IMR-90 (cell line): ENCODE measurements at places on chromosomes 5 and 9. TPM values are rescaled to one million over a fixed set of nuclear protein-coding genes. Genes with fewer than 3 reads are reported as not detected.

GRCh38 chr9:34010979-34011378, 37.7 kb downstream of the UBAP2 start:
- H3K36me3 ChIP-seq = peaks cover 20% of the 10 kb centered on the region
- no peaks in the 10 kb centered on the region for H3K27me3 ChIP-seq
- no peak overlapping the region for H3K4me3 ChIP-seq
- DNase-seq = no peak

Gene IFNA21
- not detected in 2 replicates for total RNA-seq

DNA sequence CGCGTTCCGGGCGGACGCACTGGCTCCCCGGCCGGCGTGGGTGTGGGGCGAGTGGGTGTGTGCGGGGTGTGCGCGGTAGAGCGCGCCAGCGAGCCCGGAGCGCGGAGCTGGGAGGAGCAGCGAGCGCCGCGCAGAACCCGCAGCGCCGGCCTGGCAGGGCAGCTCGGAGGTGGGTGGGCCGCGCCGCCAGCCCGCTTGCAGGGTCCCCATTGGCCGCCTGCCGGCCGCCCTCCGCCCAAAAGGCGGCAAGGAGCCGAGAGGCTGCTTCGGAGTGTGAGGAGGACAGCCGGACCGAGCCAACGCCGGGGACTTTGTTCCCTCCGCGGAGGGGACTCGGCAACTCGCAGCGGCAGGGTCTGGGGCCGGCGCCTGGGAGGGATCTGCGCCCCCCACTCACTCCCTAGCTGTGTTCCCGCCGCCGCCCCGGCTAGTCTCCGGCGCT, at the start of gene DAPK1:
Gene DAPK1, plus strand, starts transcription at position 264 of the 442 bp plus-strand sequence. CDS start 1,211 bp downstream, outside the sequence.
- H3K36me3 ChIP-seq = no peaks in the 10 kb centered on the region
- H3K4me3 ChIP-seq = peak within 1 kb of the TSS; percentile 34; the same call in 1 of the 2 replicates
- no peak for DNase-seq
- peaks cover 28% of the 10 kb centered on the region for H3K27me3 ChIP-seq

Gene SLC6A19
- total RNA-seq = not detected in 2 replicates

GRCh38 chr9:114385397-114386181, 2.2 kb downstream of the AKNA start:
- no peak overlapping the region for H3K4me3 ChIP-seq
- H3K27ac ChIP-seq = peak overlapping the region; percentile 24
- peaks cover 36% of the 10 kb centered on the region for H3K4me1 ChIP-seq
- no peaks in the 10 kb centered on the region for H3K27me3 ChIP-seq

GRCh38 chr5:155004138-155004744, 9.3 kb upstream of the KIF4B start:
- H3K36me3 ChIP-seq = no peaks in the 10 kb centered on the region
- no peak for DNase-seq
- no peaks in the 10 kb centered on the region for H3K4me1 ChIP-seq
- H3K27me3 ChIP-seq = no peaks in the 10 kb centered on the region

Gene SPINK1
- total RNA-seq = not detected in 2 replicates

DNA sequence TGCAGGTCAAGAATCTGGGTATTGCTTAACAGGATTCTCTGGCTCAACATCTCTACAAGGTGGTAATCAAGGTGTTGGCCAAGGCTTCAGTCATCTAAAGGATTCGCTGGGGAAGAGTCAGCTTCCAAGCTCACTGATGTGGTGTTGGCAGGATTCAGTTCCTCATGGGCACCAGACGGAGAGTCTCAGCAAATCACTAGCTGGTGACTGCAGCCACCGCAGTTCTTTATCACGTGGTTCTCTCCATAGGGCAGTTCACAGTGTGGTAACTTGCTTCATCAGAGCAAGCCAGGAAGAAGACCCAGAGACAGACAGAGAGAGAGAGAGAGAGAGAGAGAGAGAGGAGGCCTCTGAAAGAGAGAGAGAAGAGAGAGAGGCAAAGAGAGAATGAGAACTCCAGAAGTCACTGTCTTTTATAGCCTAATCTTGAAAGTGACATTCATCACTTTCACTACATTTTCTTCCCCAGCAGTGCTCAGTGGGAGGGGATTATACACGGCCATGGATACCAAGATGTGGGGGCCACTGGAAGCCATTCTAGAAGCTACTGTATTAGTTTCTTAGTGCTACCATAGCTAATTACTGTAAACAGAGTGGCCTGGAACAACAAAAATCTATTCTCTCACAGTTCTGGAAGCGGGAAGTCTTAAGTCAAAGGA, 109.2 kb upstream of the SMIM23 start:
- no peaks in the 10 kb centered on the region for H3K4me1 ChIP-seq
- H3K4me3 ChIP-seq = no peak overlapping the region
- DNase-seq = no peak
- H3K27me3 ChIP-seq = peaks cover 33% of the 10 kb centered on the region
- H3K27ac ChIP-seq = no peak overlapping the region

- no peak overlapping the region for H3K27ac ChIP-seq
- H3K4me1 ChIP-seq = peaks cover 13% of the 10 kb centered on the region
These were observed 16.4 kb downstream of the RAB14 start for GRCh38 chr9:121185178-121185745.

DNA sequence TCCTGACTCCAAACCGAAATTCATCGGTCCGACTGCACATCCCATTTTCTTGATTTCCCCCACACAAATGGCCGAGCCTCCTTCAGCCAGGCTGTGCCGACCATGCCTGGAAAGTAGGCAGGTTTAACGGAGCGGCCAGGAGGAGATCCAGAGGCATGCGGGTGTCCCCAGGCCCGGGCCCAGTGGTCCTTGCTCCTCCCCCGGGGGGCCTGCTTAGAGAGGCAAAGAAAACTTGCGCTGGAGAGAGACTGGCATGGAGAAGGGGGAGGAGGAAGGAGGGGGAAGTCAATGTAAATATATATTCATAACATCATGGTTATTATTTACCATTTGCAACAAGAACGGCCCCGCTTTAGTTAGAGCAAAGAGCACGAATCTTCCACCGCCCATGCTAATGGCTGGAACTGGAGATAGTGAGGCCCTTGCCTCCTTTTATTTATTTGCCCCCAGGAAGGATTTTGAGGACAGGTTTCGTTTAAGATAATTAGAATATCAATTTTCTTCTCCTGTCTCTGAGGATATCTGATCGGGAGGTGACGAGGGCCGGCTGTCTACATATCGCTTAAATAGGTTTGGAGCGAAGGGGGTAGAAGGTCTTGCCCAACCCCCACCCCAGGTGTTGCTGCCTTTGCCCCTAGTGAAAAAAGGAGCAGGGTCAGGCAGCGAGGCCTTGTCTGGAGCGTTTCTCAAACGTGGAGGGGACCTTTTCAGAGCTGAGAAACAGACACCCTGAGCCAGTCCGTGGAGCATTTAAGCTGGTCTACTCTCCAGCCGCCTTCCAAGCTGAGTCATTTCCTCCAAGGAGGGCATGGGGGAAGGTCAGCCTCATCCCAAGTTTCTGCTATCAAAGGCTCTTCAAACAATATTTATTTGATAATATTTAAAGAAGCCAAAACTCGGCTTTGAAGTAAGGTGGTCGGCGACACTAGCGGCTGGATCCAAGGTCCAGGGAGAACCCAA, 2.5 kb downstream of the BARHL1 start:
- H3K4me1 ChIP-seq = no peaks in the 10 kb centered on the region; the same call in 1 of the 2 replicates
- no peak overlapping the region for H3K4me3 ChIP-seq
- peak; percentile 33 for DNase-seq
- no peak overlapping the region for H3K27ac ChIP-seq

Gene RASGRF2
- 5.0 and 5.3 TPM in 2 replicates for total RNA-seq

- DNase-seq = peak; percentile 39
- H3K27me3 ChIP-seq = no peaks in the 10 kb centered on the region
- H3K36me3 ChIP-seq = no peaks in the 10 kb centered on the region
- peak overlapping the region; percentile 76; the same call in 1 of the 2 replicates for H3K27ac ChIP-seq
- no peaks in the 10 kb centered on the region for H3K4me1 ChIP-seq
These were observed 138.6 kb upstream of the SPEF2 start for GRCh38 chr5:35478856-35479682.

- H3K27me3 ChIP-seq = peaks cover 52% of the 10 kb centered on the region
- H3K4me3 ChIP-seq = no peak overlapping the region
- no peak overlapping the region for H3K27ac ChIP-seq
These were observed 31.0 kb upstream of the DENND1A start for GRCh38 chr9:123960965-123961364.

- no peaks in the 10 kb centered on the region for H3K27me3 ChIP-seq
- no peaks in the 10 kb centered on the region for H3K36me3 ChIP-seq
- H3K4me3 ChIP-seq = no peak overlapping the region
- H3K4me1 ChIP-seq = peaks cover 6% of the 10 kb centered on the region
- peak; percentile 65 for DNase-seq
These were observed 404.6 kb downstream of the CSNK1G3 start for GRCh38 chr5:123916345-123917121.

DNA sequence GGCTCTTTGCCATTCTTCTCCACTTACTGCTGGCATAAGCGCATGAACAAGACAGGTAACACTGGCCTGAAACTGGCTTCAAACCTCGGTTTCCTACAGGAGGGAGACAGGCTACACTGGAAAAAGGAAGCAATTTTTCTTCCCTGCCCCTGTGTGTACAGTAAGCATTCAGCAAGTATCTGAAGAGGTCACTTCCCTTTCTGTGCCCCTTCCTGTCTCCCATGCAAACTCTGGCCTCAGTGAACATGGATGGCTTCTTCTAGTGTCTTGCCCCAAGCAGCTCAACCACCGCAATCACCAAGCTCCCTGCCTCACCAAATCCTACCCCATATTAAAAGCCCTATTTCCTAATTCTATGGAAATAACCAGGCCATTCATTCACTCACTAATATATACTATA, 42.4 kb downstream of the SERINC5 start:
- 0 out of 2 replicates have a peak, but pooled peaks cover 2% of the 10 kb centered on the region for H3K4me1 ChIP-seq
- no peak overlapping the region for H3K27ac ChIP-seq
- H3K4me3 ChIP-seq = no peak overlapping the region
- H3K27me3 ChIP-seq = no peaks in the 10 kb centered on the region

- DNase-seq = peak; percentile 54
- H3K27me3 ChIP-seq = peaks cover 2% of the 10 kb centered on the region; the same call in 1 of the 2 replicates
- H3K4me1 ChIP-seq = no peaks in the 10 kb centered on the region
- no peaks in the 10 kb centered on the region for H3K36me3 ChIP-seq
- no peak overlapping the region for H3K4me3 ChIP-seq
These were observed 188.2 kb downstream of the CRB2 start for GRCh38 chr9:123544007-123544827.

DNA sequence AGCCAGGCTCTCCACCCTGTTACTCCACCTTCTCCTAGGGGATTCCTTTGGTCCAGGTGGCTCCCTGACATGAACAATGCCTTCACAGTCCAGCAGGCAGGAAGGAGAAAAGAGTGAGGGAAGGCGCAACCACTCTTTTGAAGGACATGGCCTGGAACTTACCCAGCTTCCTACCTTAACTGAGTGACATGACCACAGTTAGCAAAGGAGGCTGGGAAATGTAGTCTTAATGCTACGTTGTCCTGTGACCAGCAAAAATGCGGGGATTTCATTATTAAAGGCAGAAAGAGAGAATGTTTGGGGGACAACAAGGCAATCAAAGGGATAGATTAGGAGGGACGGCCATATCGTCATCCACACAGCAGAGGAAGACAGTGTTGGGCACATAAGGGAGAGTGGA, 100.3 kb upstream of the ERCC6L2 start:
- peaks cover 24% of the 10 kb centered on the region for H3K27me3 ChIP-seq
- no peaks in the 10 kb centered on the region for H3K36me3 ChIP-seq
- H3K27ac ChIP-seq = no peak overlapping the region
- DNase-seq = no peak
- peaks cover 30% of the 10 kb centered on the region for H3K4me1 ChIP-seq

DNA sequence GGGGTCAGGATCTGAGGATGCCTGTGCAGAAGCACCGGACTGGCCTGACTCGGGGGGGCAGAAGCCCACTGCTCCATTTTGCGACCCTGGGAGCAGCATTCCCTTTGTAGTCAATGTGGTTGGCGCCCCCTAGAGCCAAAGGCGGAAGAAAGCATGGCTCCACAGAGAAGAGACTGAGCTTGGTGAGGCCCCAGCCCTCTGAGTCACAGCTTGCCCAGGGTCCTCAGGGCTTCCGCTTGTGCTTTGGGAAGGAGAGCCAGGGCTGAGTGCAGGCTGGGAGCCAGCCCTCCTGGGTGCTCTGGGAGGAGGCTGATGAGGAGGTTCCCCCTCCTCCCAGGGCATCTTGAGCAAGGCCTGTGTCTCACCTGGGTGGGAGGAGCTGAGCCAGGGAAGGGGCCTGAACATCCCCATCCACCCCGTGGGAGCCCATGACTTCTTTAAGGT, 5.5 kb upstream of the AQP3 start:
- H3K27me3 ChIP-seq = no peaks in the 10 kb centered on the region
- H3K27ac ChIP-seq = no peak overlapping the region; the same call in 1 of the 2 replicates
- H3K36me3 ChIP-seq = no peaks in the 10 kb centered on the region
- peak; percentile 84 for DNase-seq

- H3K27me3 ChIP-seq = no peaks in the 10 kb centered on the region
- peaks cover 4% of the 10 kb centered on the region; the same call in 1 of the 2 replicates for H3K36me3 ChIP-seq
These were observed 144.6 kb downstream of the SMARCA2 start for GRCh38 chr9:2159521-2160454.

- H3K27me3 ChIP-seq = peaks cover 4% of the 10 kb centered on the region; the same call in 1 of the 2 replicates
- no peak overlapping the region for H3K27ac ChIP-seq
- no peaks in the 10 kb centered on the region for H3K4me1 ChIP-seq
- no peak overlapping the region for H3K4me3 ChIP-seq
These were observed 209.0 kb upstream of the RPS23 start for GRCh38 chr5:82487131-82487530.

DNA sequence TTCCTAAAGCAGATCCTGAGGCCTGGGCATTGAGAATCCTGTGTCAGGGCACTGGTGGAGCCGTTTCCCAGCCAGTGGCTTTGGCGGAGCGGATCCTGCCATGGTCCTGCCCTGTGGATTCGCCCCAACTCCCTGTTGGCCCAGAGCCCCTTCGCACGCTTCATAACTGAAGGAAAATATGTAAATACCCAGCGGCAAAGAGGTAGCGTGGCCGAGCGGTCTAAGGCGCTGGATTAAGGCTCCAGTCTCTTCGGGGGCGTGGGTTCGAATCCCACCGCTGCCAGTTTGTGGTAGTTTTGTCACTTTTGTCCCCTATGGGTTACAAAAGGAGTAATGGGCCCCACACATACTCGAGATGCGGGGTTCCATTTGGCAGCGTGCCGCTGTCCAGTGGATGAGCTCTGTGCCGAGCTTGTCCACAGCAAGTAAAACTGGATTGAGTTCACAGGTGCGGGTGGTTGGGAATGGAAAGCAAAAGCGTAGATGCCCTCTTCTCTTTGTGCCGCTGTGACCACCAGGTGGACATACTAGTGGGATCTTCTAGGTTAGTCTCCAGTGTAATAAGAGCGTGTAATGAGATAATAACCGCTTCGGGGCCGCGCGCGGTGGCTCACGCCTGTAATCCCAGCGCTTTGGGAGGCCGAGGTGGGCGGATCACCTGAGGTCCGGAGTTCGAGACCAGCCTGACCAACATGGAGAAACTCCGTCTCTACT, 17.3 kb downstream of the TRIM7 start:
- H3K4me3 ChIP-seq = peak overlapping the region; percentile 41
- no peak overlapping the region for H3K27ac ChIP-seq
- no peaks in the 10 kb centered on the region for H3K27me3 ChIP-seq
- peak; percentile 80 for DNase-seq
- no peaks in the 10 kb centered on the region for H3K36me3 ChIP-seq
- H3K4me1 ChIP-seq = peaks cover 4% of the 10 kb centered on the region

- no peaks in the 10 kb centered on the region for H3K27me3 ChIP-seq
- H3K4me3 ChIP-seq = no peak overlapping the region
- no peak overlapping the region for H3K27ac ChIP-seq
- peaks cover 11% of the 10 kb centered on the region for H3K36me3 ChIP-seq
- DNase-seq = peak; percentile 50
These were observed 18.2 kb downstream of the RIOK2 start for GRCh38 chr5:97164846-97165245.

GRCh38 chr9:136820971-136821825, 13.4 kb downstream of the RABL6 start:
- peaks cover 3% of the 10 kb centered on the region; the same call in 1 of the 2 replicates for H3K4me1 ChIP-seq
- no peak overlapping the region for H3K4me3 ChIP-seq
- no peak overlapping the region for H3K27ac ChIP-seq
- H3K36me3 ChIP-seq = peaks cover 20% of the 10 kb centered on the region
- no peak for DNase-seq

Gene SPINK4
- not detected in 2 replicates for total RNA-seq

- H3K36me3 ChIP-seq = no peaks in the 10 kb centered on the region
- no peak overlapping the region for H3K27ac ChIP-seq
- peaks cover 7% of the 10 kb centered on the region for H3K27me3 ChIP-seq
- H3K4me3 ChIP-seq = no peak overlapping the region
These were observed 168.7 kb downstream of the C5orf15 start for GRCh38 chr5:133799571-133800237.
